ENCODE measurements at places on chromosomes 2 and 18.

DNA sequence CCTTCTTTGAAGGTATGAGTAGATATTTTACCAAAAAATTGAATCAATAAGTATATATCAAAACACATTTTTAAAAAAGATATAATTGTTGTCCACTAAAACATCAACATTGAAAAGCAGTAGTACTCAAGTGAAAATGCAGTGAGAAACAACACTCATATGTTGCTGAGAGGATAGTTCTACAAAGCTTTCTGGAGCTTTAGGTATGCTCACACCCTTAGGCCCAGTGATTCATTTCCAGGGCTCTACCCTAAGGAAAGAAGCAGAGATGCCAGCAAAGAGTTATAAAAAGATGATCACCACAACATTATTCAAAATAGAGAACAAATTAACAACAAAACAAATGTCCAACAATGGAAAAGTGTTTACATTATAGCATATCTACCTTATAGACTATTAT is 197.3 kb upstream of the CCDC150 start:
- no peak for DNase-seq

- no peak for DNase-seq
Observed at GRCh38 chr2:197893403-197894177, 89.2 kb downstream of the PLCL1 start.

GRCh38 chr2:39158351-39158750 is 37.5 kb upstream of the SOS1 start:
- DNase-seq = no peak

- DNase-seq = no peak
Observed at GRCh38 chr2:182921234-182921633, 54.8 kb upstream of the FRZB start.

DNA sequence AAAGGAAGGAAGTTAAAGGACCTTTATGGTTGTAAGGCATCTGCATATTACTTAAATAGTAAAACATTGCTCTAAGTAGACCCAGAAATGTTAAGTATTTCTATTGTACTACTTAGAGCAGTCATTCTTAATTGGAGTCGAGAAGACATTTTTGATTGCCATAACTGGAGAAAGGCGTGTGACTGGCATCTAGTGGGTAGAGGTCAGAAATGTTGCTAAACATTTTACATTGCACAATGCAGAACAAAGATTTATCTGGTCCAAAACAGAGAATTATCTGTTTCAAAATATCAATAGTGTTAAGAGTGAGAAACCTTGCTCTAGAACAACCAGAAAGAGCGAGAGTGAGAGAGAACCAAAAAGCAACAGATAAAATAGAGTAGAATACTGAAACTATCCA is 23.3 kb upstream of the ROCK1 start:
- no peak for DNase-seq

GRCh38 chr2:127270663-127271062 is 23.3 kb downstream of the ERCC3 start:
- DNase-seq = no peak

DNA sequence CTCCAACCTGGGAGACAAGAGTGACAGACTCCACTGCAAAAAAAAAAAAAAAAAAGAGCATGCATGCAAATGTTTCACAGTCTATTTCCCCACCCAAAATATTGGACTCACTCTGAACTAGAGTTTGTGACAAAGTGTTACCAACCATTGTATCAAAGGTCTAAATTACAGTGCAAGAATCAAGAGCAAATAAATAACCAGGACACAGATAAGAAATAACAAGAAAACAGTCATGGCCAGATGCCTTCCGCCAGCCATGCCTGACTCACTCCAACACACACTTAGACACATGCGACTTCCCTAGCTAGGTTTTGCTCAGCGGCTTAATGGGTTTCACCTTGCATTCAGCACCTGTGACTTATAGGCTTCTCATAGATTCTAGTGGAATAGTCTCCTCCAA is 62.8 kb downstream of the CYB5A start:
- no peak for DNase-seq

DNA sequence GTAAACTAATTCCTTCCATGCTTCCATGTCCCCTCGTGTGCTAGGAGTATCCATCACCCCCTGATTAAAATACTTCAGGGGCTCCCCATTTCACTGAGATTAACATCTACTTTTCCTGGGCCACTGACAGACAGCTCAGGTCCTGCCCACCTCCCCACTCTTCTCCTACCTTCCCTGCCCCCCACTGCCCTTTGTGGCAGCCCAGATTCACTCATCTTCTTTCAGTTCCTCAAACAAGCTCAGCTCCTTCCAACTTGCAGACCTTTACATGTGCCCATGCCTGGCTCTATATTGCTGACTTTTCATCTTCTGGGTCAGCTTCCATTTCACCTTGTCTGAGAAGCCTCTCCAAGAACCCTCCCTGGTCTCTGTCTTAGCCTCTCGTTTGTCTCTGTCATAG is 12.0 kb downstream of the RUFY4 start:
- no peak for DNase-seq

DNA sequence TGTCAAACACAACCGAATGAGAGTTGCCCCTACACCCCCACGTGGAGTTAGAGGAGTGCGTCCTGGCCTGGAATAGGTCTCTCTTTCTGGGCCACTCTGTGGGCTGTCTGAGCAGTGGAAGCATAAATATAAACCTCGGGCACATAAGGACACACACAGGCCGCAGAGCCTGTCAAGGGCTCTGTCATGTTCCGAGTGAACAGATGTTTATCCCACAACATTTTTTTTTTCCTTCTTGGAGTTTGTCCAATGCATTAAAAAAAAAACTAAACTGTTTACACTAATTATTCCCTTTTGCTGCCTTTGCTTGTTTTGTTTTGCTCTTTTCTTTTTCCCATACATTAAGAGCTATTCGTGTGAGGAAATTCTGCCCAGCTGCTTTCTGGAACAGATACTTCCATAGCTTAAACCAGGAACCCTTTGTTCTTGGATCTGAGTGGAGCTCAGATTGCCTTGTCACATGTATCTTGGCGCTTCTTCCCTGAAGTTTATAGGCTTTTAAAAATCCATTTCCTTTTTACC is 228.3 kb upstream of the FOSL2 start:
- no peak for DNase-seq

DNA sequence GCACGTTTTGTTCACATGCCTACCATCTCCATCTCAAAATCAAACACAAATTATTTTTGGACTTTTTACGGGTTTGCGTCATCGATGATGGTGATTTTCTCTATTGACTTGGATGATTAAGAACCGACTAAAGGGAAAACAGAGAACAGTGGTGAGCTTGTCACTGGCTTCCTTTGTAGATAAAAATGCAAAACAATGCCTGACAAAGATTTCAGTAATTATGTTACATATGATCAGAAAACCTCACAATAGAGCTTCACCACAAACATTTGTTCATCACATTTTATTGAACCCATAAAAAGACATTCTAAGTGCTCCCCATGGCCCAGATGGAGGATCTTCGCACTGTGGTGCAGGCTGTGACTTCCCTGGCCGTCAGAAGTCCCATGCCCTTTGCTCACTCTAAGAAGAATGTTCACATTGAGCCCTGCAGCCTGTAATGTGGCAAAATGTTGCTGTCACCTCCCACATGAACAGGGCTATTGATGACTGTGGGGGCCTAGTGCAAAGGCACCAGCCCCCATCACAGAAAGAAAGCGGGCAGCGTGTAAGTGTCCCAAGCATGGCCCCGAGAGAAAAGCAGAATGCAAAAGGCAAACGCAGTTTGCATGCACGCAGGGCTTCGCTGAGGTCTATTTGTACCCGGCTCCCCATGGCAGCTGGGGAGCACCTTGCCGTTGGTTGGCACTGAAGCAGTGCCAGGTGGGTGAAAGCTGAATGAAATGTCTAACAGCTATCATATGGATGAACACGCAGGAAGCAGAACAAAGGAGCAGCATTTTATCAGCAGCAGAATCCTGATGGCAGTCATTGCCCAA is 60.6 kb downstream of the BCL2 start:
- DNase-seq = no peak

DNA sequence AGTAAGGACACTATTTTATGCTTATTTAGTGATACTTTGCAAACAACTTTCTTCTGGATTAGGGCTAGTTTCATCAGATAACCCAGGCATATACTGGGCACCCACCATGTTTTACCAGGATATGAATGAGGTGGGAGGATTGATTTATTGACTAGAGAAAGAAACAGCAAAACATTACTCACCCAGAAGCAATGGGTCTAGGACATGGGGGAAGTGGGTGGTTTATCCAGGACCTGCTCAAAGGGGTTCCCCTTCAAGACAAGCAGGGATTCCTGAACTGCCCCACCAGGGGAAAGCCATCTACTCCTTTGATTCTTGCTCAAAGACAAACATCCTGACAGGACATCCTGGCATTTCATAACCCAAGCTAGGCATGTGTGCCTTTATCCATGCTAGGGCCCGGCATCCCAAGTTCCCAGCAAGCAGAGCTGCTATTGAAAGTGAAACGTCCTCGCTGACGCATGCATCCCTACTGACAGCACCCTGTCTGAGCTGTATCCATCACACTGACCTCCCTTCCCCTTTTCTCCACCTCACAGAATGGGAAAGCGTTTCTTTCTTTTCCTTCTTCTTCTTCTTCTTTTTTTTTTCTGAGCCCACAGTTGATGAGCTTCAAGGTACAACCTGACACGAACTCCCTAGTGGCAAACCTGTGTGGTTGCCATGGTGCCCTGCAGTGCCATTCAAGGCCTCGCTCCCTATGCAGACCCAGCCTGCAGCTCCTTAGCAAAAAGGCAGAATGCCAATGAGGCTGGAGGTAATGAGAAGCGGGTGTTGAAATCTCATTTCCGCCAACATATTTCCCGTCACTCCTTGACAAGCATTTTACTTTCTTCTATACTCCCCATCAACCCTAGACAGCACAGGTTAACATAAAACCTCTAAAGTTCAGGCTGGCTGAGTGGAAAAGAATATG is 70.5 kb downstream of the CLHC1 start:
- DNase-seq = no peak

GRCh38 chr18:70188113-70188512 is 17.4 kb downstream of the RTTN start:
- no peak for DNase-seq

- no peak for DNase-seq
Observed at GRCh38 chr2:112026509-112026908, 28.6 kb upstream of the TMEM87B start.

DNA sequence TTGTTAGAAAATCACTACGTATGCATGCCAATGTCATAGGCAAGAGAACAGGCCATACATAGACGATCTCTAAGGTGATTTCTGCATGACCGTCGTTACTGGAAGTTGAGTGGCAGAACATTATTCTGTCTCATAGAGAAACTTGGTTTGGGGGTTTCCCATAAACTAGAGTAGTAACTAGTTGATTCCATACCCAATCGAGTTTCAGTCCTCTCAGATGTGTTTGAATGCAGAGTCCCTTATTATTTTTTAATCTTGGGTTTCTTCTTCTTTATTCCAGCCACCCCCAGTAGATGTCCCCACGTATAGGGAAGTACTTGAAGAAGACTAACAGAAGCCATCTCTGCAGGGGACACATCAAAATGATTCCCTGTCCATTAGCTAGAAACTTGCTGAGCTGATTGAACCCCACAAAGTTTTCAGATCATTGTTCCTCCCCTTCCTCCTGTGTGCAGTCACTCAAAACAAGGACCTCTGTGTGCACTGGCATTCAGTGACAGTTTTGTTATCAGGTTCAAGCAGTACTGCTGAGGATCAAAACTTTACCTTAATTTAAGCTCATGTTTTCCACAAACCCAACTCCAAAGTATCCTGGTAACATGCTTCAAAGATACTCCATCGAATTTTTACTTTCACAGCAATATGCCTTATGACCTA is 68.4 kb upstream of the CDCA7 start:
- DNase-seq = no peak

GRCh38 chr2:216634370-216635148 is 1.3 kb downstream of the IGFBP2 start:
- no peak for DNase-seq

DNA sequence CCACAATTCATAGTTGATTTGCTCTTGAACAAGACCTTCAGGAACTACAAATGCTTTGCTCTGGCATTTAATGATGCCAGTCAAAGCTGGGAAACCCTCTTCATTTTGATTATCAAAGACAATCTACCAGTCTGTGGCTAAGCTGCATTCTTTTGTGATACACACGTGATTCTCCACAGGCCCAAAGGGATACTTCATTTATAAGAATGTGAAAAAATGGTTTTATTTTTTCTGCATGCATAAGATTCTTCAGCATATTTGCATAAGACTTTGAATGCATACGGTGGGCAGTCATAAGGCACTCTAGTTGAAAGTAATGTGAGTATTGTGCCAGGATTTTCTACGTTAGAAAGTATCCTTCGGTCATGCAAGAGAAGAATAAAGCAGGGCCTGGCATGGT is 33.0 kb upstream of the ARL5A start:
- DNase-seq = no peak

DNA sequence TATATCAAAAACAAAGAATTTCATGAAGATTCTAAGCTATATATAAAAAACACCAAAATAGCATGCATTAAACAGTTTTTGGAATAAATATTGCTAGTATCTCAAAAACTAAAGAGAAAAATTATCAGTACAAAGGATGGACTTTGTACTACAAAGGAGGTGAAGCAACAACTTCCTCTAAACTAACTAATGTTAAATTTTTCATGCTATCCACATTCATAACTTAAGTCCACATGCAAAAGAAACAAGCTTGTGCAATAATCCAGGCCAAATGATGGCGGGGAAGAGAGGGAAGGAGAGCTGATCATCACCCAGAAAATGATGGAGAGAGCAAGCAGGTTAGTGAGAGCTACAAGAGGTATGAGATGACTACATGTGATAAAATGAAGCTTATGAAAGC is 70.1 kb downstream of the KIDINS220 start:
- DNase-seq = no peak

DNA sequence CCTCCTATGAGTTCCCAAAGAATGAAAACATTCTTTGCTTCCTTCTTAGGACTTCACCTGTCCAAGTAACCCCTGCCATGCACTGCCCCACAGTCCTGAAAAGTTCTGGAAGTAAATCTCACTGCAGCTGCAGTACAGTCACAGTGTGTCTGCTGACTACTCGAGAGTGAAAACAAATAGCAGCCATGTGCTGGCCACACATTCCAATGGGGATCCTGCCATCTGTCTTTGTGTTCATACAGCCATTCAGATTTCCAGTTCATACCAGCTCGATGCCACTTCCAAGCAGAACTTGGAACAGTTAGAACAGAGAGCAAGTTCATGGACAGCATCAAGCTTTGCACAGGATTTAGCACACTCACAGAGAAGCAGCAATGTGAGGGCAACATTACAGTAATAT is 629.9 kb upstream of the ACVR2A start:
- DNase-seq = no peak

DNA sequence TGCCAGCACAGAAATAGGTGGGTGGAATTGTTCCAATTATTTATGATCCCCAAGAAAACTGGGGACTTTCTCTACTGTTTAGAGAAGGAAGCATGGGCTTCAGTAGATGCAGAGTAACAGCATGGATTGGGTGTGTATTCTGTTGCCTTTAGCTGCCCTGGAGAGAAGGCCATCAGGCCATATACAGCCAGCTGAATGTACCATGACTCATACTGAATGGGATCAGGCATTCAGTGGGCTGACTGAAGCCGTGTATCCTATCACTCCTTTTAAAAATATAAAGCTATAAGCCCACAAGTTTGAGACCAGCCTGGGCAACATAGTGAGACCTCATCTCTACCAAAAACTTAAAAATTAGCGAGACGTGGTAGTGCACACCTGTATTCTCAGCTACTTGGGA is 16.7 kb upstream of the PLEKHM3 start:
- DNase-seq = no peak

Data from activated T-helper 1 cell treated with Interleukin-2 at 50 U/mL for 16 hours (primary cell).